ENCODE measurements at places on chromosomes 2 and 18. TPM values are rescaled to one million over a fixed set of nuclear protein-coding genes. Genes with fewer than 3 reads are reported as not detected.

Gene LGALSL
- total RNA-seq, result 0.29 TPM

Gene SPDYA
- under 0.01 TPM for total RNA-seq

Gene KIF1A
- not detected for total RNA-seq

Gene CHPF
- total RNA-seq, result 297 TPM

Gene TRIM43
- total RNA-seq, result not detected

Gene SERPINB13
- not detected for total RNA-seq

Gene EVA1A
- 14.5 TPM for total RNA-seq

Gene SPHKAP
- total RNA-seq, result not detected

Gene PLGLB2
- not detected for total RNA-seq

Gene SP140L
- total RNA-seq, result 23.4 TPM

Gene CHST9
- total RNA-seq, result not detected

Gene FOXD4L1
- total RNA-seq, result not detected

Gene CCDC148
- total RNA-seq, result not detected

Gene CDK5R2
- total RNA-seq, result 0.71 TPM

Gene EIF2AK3
- total RNA-seq, result 13.5 TPM
